ENCODE measurements at places on chromosomes 2 and 18.

- no peak for DNase-seq
Observed at GRCh38 chr2:240999873-241000541, 1.6 kb downstream of the SNED1 start.

GRCh38 chr2:20197192-20197591 lies 27.7 kb downstream of the SDC1 start:
- no peak for DNase-seq

DNA sequence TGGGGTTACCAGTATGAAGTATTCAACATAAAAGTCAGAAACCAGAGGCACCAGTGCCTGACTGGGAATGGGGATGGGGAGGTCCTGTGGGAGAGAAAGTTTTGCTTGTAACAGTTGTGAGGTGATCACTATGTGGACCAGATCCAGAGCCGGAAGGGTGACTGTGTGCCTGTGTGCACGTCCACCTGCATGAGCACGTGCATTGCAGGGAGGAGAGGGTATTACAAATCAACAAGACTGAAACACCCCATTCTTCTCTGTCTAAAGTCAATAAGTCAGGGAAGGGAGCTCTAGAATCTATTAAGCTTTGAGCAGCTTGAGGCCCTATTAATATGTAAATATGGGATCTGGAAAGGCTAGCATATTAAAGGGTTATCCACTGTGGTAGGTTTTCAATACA lies 241.0 kb upstream of the ACVR2A start:
- DNase-seq = no peak

DNA sequence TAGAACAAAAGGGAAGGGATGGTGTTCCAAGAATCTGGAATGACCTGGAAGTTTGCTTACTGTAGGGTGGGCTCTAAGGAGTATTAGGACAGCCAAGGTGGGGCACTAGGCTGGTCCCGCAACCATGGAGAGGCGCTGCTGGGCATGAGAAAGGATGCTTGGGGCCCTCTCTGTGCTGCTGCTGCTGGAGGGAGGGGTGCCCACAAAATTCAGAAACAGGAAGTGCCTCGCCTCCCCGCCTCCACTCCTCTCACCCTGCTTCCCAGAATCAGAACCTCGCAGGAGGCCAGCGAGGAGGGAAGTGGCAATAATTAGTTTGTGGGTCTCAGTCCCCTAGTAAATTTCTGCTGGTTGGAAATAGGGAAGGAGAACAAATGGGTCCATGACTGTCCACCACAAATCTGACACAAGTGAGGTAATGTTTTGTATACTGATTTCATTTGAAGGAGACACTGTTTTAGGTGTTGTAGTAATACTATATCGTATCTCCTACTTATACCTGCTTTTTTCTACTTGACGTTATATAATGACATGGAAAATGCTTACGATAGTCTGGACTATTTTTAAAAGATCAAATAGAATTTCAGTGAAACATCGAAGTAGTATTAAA lies 7.9 kb upstream of the PDCL3 start:
- no peak for DNase-seq

DNA sequence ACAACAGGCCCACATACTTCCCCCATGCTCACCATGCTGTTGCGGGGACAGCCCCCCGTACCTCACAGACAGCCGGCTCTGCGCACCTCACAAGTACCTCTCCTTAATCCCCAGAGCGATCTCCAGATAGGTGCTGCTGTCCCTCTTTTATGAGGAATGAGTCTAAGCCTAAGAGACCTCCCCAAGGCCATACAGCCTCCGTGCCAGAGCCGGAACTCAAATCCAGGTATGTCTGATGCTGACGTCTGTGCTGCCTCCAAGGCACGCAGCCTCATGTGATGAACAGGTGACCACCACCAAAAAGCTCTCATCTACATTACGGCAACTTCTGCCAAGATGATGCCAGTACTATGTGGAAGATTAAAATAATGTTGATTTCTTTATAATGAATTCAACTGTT lies 85.2 kb downstream of the EIPR1 start:
- DNase-seq = no peak

- DNase-seq = no peak
Observed at GRCh38 chr2:189865826-189866225, 81.6 kb downstream of the PMS1 start.

GRCh38 chr18:79496978-79497637 lies 101.4 kb downstream of the NFATC1 start:
- DNase-seq = no peak

GRCh38 chr18:44853430-44853829 lies 172.7 kb downstream of the SETBP1 start:
- DNase-seq = no peak

DNA sequence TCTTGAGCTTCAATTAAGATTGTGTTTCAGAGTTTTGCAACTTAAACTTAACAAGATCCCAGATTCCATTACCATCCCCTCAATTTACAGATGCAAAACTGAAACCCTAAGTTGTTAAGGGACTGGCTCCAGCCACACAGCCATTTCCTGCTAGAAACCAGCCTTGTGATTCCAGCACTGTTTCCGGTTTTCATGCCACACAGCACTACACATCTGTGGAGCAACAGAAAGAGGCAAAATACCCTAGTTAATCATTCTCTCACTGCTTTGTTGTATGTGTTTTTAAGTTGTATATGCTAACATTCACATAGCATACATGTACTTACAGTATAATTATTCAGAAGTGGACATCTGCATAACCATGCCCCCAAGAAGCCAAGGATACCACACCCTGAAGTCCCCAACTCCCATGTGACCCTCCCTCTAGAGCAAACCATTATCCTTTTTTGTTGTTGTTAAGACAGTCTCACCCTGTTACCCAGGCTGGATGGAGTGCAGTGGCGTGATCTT lies 87.4 kb downstream of the MYO5B start:
- no peak for DNase-seq

- no peak for DNase-seq
Observed at GRCh38 chr18:3692691-3693090, 242.7 kb downstream of the TGIF1 start.

DNA sequence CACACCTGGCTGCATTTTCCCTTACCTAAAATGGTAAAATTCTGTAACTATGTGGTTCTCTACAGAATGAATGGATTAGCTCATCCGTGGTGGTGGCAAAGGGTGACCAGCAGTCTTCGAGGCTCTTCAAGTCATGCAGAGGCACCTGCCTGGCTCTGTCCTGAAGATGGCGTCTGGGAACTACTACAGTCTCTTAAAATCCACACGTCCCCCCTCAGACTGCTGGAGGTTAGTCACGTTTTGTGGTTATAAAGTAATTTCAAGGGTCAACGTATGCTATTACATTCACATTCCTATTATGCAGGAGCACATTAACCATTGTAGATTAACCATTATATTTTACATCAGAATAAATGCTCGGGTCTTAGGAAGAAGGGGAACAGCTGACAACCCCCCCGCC lies 616.7 kb downstream of the GALR1 start:
- no peak for DNase-seq

DNA sequence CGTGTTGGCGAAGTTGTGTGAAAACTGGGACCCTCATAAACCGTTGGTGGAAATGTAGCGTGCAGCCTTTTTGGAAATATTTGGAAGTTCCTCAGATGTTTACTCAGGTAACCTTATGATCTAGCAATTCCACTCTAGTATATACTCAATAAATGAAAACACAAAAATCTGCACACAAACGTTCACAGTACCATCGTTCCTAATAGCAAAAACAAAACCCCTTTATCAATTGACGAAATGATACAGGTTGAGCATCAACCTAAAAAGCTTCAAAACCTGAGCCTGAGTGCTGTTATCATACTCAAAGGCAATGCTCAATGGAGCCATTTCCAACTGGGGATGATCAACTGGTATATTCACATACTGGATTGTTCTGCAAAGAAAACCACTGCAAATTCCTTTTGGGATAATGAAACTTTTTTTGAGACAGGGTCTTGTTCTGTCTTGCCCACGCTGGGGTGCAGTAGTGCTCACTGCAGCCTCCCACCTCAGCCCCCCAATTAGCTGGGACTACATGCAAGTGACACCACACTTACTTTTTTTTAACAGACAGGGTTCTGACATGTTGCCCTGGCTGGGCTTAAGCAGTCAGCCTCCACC lies 777 bp upstream of the C18orf32 start:
- DNase-seq = no peak

- no peak for DNase-seq
Observed at GRCh38 chr2:175931805-175932204, 70.3 kb downstream of the LNPK start.

- DNase-seq = no peak
Observed at GRCh38 chr2:36783246-36783645, 86.7 kb downstream of the VIT start.

Data from H1 (cell line).